ENCODE measurements at places on chromosomes 6 and 20.

- DNase-seq, result no peak
Measured at GRCh38 chr6:129882510-129883023, 21.5 kb upstream of the TMEM244 start.

DNA sequence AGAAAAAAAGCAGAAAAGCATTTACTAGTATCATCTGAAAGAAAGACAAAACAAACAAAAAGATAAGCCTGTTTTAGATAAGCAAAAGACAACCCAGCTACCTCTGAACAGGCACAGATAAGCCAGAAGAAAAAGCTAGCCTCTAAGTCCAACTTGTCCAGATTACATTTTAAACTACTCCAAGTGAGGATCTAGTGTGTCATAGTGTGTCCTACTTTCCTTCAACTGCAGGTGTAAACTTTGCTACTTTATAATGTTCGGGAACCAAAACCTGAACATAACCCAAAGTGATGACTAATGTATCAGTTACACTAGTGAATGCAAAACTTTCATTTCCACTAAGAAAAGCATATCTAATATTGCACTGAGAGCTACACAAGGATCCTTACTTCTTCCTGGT lies 19.5 kb downstream of the ADNP start:
- DNase-seq, result no peak

GRCh38 chr6:14656649-14657048 lies 539.1 kb downstream of the CD83 start:
- DNase-seq, result no peak

DNA sequence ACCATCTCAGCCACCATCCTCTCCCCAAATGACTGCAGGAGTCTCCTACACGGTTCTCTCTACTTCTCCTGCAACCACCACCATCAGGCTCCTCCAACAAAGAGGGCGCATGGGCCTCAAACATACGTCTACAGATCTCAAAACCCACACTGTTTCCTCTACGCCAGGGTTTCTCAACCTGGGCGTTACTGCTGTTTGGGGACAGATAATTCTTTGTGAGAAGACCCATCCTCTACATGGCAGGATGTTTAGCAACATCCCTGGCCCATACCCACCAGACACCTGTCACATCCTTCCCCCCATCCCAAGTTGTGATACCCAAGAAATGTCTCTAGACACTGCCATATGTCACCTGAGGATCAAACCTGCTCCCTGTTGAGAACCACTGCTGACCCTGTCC lies 45.0 kb downstream of the ELMO2 start:
- DNase-seq, result peak; percentile 45

GRCh38 chr6:33015798-33016197 lies 6.4 kb upstream of the HLA-DOA start:
- no peak for DNase-seq

- no peak for DNase-seq
Measured at GRCh38 chr6:150741633-150742200, 123.8 kb upstream of the MTHFD1L start.
